Activated CD4-positive, alpha-beta T cell treated with anti-CD3 and anti-CD28 coated beads for 36 hours (primary cell): ENCODE measurements at places on chromosomes 2 and 18. TPM values are rescaled to one million over a fixed set of nuclear protein-coding genes. Genes with fewer than 3 reads are reported as not detected.

The SLC5A7 gene
- total RNA-seq: not detected

The MRPL44 gene
- 39.7 TPM for total RNA-seq

DNA sequence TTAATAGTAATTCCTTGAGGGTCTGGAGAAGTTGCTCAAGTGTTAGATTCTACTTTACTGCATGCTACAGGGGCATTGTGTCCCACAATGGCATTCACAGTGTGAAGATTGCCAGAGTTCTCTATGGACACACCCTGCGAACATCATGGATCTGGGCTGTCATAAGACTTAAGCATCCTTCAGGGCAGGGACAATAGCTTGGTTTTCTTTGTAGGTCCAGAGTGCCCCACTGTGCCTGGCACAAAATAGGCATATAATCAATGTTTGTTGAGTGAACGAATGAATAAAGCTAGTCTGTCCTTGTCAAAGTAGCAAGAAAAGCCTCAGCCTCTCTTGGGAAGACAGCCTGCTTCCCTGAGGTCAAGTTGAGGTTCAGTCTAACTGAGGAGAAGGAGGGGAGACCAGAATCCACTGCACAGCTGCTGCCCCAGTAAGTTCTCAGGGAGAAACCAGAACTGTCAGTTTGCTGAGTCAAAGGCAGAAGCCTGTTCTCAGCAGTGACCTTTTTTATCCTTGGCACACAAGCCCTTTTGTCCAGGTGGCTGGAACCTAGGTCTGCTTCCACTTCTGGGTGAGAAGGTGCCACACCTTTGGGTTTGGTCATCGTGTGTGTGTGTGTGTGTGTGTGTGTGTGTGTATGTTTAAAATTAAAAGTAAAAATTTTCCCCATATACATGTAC is 15.0 kb downstream of the INPP4A start:
- peaks cover 6% of the 10 kb centered on the region for H3K36me3 ChIP-seq
- DNase-seq: peak; percentile 34
- no peak overlapping the region for H3K4me3 ChIP-seq
- no peaks in the 10 kb centered on the region for H3K27me3 ChIP-seq
- H3K4me1 ChIP-seq: peaks cover 89% of the 10 kb centered on the region

- no peaks in the 10 kb centered on the region for H3K4me1 ChIP-seq
- H3K27ac ChIP-seq: no peak overlapping the region
- no peaks in the 10 kb centered on the region for H3K36me3 ChIP-seq
Measured at GRCh38 chr2:16034151-16034974, 94.0 kb downstream of the MYCN start.

DNA sequence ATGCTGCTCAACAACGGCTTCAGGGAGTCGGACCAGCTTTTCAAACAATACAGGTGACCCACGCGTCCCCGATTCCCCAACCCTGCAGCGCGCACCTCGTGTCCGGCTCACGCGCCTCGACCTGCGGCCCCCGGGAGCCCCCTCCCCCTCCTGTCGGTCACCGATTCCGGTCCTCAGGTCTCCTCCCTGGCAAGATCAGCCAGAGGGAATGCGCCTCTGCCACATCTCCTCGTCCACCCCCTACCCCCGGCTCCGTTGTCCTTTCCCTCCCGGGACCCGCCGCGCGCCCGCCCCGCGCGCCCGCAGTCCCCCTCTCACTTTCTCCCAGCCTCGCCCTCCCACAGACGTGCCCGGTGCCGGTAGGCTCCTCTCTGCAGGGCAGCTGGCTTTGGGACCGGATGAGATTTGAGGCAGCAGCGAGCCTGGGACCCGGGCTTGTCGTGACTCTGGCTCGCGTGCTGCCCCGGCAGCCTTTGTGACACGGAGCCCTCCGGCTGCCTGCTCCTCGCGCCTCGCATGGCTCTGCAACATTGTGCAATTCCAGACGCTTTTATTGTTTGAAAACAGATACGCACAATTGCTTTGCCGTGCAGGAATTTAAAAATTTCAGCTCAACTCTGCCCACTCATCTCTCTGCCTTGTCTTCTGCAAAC is 558 bp downstream of the TTC39C start:
- DNase-seq: peak; percentile 74
- H3K4me3 ChIP-seq: peak overlapping the region; percentile 94
- peak overlapping the region; percentile 84 for H3K27ac ChIP-seq

DNA sequence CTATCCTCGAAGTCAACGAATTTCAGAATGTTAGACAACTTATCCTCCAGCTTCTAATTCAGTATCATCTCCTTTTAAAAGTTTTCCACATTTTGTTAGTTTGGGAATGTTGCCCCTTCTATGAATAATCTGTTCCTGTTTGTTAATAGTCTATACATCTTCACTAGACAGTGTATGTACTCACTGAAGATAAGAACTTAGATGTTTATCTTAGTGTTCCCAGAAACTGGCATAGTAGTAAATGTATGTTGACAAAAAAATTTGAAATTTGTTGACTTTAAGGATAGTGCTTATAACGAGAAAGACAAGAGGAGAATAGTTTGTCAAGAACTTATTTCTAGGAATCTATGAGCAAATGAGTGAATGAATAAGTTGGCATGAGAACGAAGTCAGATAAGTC is 162.0 kb upstream of the GULP1 start:
- H3K4me3 ChIP-seq: no peak overlapping the region
- no peak for DNase-seq
- no peaks in the 10 kb centered on the region for H3K4me1 ChIP-seq
